ENCODE measurements at places on chromosomes 13 and 19. TPM values are rescaled to one million over a fixed set of nuclear protein-coding genes. Genes with fewer than 3 reads are reported as not detected.

DNA sequence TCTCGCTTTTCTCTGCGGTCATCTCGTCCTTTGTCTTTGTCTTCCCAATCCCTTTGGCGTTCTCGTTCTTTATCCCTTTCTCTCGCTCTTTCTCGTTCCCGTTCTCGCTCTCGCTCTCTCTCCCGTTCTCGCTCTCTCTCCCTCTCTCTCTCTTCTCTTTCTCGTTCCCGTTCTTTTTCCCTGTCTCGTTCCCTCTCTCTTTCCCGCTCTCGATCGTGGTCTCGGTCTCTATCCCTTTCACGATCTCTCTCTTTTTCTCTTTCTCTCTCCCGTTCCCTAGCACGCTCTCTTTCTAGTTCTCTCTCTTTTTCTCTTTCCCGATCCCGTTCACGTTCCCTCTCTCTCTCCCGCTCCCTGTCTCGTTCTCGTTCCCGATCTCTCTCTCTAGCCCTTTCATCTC, 77.2 kb downstream of the ZC3H13 start:
- no peak for ATAC-seq

SERP2 gene
- not detected for total RNA-seq

- peak; percentile 31 for ATAC-seq
These were observed 653 bp downstream of the MVB12A start for GRCh38 chr19:17420475-17420924.

DNA sequence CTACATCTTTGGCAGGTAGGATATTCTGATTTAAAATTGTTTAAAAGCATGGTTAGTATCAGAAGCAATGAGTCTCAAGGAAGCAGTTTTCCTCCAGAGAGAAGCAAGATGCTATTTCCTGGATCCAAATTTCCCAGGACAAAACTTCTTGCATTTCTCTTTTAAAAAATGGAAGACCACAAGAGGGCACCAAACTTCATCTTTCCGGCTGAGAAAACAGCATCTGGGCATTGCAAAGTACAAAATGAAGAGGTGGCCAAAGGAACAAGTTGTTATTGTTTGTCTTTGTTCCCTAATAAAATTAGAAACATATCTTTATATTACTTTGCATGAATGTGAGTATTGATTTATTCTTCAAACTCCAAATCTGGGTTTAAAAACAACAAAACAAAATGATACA, 60.0 kb upstream of the LRCH1 start:
- ATAC-seq = no peak

- peak; percentile 49 for ATAC-seq
These were observed 23.4 kb upstream of the SLC7A10 start for GRCh38 chr19:33248954-33249613.

DNA sequence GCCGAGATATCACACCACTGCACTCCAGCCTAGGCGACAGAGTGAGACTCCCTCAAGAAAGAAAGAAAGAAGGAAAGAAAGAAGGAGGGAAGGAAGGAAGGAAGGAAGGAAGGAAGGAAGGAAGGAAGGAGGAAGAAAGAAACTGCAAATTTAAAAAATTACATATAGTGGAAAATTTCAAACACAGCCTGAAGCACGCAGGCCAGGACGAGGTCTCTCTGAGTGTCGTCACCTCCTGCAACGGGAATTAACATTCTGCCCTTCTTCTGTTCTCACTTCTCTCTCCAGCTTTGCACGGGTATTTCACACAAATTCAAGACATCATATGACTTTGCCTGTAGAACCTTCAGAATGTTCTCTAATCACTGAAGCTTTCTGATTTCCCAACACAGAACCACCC, 108.2 kb downstream of the GNG7 start:
- ATAC-seq = no peak

CLEC4M gene
- total RNA-seq = not detected

- peak; percentile 95 for ATAC-seq
These were observed 17.9 kb downstream of the BRSK1 start for GRCh38 chr19:55301459-55302317.

DNA sequence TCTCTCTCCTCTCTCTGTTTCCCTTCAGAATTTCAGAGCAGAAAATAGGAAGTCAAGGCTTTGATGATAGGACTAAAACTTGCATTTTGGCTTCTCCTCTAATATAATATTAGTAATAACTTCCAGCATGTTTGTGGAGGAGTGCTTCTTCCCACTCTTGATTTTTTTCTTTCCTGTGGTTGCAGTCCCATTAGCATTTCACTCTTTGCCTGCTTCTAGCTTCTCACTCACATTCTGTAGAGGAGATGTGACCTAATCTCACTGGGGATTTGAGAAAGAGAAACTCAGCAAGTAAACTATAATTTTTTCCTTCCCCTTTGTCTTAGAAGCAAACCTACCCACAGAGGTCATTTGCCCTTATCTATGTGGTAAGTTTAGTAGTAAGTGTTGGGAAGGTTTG, 169.4 kb upstream of the HTR2A start:
- no peak for ATAC-seq

DNA sequence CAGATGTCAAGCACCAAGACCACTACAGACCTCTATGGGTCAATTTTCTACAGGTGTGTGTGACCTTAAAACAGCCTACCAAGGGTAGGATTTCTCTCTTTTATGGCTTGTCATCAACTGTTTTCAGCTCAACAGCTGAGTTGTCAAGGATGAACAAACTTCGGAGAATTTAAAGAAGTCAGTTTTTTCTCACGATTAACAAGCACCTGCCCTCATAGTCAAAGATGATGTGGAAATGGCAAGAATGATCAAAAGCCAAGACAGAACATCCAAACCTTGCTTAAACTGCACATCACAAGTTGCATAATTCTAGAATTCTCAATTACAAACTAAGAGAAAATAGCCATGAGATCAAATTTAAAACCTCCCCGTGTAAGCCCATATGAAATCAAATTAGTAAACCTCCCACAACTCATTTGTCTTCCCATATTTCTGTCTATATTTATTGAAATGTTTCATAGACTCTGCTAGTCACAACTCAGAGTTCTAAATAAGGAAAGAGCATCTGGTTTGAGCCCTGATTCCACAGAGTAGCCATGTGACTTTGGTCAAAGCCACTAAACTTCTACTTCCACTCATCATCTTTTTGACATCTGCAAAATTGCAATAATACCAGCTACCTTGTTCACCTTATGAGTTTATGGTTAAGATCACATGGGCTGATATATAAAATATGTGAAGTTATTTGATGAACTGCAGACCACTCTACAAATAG, 521.5 kb upstream of the HTR2A start:
- ATAC-seq = no peak

ANGPTL8 gene
- total RNA-seq = not detected

ZNF175 gene
- total RNA-seq = 8.0 TPM

ZNF582 gene
- 1.1 TPM for total RNA-seq

DNA sequence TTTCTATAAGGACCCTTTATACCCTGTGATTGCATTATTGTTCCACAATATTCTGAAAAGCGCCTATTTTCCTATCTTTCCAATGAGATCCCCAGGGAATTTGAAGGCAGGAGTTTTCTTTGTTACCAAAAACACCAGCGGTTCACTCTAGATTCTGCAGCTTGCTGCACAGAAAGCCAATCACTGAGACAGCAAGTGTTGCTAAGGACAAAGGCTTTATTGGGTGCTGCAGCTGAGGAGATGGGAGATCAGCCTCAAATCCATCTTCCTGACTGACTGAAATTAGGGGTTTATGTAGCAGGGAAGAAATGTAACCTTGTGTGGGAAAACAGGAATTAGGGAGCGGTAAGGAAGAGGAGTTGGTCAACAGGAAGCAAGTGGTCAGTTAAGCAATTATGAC, 42.6 kb upstream of the MYO16 start:
- ATAC-seq = no peak

DNA sequence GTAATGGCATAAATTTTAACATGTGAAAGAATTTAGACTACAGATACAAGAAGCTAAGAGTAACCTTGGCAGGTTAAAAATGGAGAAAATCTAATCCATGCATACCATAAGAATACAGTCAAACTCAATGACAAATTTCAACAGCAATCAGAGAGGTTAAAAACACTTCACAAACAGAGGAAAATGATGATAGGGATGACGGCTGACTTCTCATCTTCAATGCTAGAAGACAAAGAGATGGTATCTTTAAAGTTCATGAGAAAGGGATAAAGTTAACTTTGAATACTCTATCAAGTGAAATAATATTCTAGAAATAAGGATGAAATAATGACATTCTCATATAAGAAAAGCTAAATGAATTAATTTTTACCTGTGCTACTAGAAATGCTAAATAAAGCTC, 1130.2 kb upstream of the MIR17HG start:
- ATAC-seq = no peak

DNA sequence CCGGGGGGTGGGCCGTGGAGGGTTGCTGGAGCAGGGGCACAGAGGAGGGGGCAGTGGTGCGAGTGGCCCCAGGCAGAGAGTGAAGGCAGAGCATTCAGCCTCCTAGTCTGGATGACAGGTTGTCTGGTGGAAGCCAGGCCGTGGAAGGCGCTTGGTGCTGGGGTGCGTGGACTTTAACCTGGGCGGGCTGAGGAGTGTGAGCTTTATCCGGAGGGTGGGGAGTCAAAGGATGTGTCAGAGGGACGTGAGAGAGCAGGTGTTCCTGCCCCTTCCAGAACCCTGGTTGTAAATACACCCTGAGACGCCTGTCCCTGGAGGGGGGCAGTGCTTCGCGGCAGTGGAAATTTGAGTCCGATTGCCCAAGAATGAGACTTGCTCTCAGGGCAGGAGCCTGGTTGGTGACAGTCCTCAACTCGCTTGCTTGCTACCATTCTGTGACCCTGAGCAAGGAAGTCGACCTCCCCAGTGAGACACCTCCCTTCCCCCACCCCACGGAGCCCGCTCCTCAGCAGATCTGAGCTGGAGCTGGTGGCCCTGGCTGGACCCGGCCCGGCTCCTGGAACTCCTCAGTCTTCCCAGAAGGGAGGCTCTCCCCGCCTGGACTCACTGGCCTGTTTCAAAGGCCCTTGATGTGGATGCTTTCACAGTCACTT, 2.3 kb downstream of the SPPL2B start:
- ATAC-seq = no peak

DNA sequence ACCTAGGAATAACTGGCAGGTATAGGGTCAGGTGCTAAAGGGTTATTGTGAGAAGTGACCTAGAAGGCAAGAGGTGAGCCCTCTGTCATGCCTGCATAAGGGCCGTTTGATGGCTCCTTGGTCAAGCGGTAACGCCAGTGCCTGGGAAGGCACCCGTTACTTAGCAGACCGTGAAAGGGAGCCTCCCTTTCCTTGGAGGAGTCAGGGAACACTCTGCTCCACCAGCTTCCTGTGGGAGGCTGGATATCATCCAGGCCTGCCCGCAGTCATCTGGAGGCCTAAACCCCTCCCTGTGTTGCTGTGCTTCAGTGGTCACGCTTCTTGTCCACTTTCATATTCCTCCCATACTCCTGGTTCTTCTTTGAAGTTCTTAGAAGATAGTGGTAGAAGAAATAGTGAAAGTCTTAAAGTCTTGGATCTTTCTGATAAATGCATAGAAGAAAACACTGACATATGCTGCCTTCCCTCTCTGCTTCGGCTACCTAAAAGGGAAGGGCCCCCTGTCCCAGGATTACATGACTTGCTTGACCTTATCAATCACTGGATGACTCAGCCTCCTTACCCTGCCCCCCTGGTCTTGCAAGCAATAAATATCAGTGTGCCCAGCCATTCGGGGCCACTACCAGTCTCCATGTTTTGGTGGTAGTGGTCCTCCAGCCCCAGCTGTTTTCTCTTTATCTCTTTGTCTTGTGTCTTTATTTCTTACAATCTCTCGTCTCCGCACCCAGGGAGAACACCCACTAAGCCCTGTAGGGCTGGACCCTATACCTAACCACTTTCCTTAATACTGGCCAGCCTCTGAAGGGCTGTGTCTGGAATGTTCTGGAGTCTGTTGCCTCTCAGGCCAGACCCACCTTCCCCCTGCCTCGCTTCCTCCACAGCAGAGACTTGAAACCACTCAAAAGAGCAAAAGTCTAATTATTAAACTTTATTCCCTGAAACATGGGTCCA, 16.1 kb upstream of the ABCC4 start:
- no peak for ATAC-seq

GRCh38 chr13:102441085-102441484, 39.2 kb upstream of the FGF14 start:
- no peak for ATAC-seq
